ENCODE measurements at places on chromosomes 1 and 21. TPM values are rescaled to one million over a fixed set of nuclear protein-coding genes. Genes with fewer than 3 reads are reported as not detected.
A peak's percentile ranks its signal among the peaks of the same experiment; 100 is the strongest.

Gene LRRN2
- not detected for polyA plus RNA-seq

Gene LORICRIN
- polyA plus RNA-seq, result 0.03 TPM

DNA sequence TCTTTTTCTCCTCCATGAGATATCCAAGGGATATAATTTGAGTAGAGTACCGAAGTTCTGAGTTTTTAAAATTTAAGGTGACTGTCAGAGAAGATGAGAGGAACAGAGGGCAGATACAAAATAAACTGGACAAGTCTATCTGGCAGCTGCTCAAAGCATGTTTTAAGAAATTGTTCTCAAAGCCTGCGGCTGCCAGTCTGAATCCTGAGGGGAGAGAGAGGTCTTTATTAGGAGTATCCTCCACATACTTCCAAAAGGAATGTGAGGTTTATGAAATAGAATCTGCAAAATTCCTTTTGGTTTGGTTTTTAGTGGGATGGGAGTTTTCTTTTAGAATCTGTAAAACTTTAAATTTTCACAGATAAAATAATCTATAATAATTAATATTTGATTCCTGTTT lies 41.3 kb downstream of the TTC13 start:
- DNase-seq, result no peak

- no peak for DNase-seq
Observed at GRCh38 chr1:46645815-46646214, 22.3 kb downstream of the ATPAF1 start.

DNA sequence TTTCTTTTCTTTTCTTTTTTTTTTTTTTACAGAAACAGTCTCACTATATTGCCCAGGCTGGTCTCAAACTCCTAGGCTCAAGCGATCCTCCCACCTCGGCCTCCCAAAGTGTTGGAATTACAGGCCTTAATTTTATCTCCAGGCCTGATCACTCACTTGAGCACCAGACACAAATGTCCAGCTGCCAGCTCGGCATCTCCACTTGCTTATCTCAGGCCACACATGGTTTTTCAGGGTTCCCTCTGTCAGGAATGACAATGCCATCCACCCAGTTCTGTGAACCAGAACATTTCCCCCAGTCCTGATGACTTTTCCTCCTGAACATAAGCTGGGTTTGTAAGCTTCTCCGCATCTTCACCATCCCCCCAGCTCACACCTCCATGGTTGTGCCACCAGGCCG lies 44.6 kb upstream of the ZNF281 start:
- no peak for DNase-seq

DNA sequence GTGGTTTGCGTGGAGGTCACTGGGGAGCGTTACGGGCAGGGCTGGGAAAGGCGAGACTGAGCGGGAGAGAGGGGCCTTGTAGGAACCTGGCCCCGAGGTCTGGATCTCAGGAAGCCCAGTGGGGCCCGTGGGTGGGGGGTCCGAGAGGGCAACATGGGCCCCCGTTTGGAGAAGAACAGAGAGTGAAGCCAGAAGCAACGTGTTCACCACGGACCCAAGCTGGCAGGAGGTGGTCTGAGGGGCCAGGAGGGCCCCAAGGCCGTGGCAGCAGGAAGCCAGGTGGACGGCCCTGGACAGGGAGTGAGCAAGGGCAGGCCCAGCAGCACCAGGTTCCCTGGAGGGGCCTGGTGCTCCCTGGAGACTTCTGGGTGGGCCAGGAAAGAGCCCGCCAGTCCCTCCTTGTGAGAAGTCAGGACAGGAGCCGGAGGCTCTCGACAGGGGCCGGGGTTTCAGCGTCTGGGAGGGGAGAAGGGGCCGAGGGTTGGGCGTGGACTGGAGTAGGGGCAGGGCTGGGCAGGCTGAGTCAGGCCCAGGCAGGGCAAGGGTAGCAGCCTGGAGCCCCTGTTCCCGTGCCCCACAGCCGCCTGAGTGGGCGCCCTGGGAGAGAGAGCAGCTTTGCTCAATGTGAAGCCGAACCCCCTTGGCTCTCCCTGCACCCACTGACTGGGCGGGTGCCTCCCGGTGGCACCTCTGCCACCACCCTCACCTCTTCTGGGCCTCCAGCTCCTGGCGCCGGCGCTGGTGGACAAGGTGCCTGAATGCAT lies 33.5 kb downstream of the CFAP74 start:
- no peak for DNase-seq

DNA sequence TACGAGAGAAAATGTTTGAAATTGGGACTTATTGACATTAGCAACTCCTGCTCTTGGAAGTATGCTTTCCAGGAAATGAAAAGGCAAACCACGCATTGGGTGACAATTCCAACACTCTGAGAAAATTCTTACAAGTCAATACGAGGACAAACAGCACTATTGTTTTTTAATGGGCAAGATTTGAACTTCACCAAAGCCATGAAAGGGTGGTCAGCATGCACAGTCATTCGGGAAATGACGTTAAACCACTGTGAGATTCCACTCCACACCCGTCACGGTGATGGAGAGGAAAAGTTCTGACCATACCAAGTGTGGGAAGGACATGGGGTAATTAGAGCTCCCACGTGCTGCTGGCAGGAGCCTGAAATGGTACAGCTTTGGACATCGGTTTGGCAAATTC lies 12.2 kb upstream of the PRXL2B start:
- no peak for DNase-seq

DNA sequence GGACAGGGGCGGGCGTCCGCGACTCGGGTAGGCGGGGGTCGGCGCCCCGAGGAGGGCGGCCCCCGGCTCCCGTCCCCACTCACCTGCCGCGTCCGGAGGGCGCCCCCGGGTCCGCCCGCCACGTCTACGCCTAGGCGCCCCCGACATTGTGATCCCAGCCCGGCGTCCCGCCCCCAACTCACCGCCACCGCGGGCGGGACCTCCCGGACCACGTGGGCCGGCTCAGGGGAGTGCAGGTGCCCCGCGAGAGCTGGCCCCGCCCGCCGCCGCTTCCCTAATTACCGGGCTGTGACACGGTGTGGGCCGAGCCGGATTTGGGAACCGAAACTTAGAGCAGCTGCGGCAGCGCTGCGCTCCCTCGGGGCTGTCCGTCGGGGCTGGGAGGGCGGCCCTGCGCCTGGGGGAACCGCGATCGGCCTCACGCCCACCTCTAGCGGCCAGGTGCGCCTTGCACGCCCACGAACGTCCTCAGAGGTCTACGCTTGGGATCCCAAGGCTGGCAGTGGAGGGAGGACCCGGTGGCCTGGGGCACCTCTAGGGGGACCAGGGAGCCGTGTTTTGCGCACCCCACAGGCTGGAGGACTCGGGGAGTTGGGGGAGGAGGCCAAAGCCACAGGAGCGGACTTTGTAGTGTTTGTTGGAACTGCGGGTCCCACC lies 521 bp upstream of the NADK start:
- peak; percentile 49 for DNase-seq

DNA sequence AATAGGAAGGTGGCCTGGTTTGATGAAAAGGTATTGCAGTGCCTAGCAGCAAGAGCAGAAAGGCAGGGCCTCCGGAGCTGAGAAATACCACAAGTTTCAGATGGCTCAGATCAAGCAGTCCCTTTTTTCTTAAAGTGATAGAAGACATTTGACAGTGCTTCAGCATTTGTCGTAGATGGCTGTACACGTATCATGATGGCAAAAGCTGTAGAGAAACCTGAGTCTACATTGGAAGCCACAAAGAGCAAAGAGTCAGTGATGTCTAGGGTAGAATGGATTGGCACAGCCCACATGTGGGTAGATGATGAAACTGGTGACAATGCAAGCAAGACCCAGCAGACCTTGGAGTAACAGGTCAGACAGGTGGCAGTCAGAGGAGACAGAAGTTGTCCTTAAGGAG lies 101.3 kb upstream of the ARTN start:
- no peak for DNase-seq

DNA sequence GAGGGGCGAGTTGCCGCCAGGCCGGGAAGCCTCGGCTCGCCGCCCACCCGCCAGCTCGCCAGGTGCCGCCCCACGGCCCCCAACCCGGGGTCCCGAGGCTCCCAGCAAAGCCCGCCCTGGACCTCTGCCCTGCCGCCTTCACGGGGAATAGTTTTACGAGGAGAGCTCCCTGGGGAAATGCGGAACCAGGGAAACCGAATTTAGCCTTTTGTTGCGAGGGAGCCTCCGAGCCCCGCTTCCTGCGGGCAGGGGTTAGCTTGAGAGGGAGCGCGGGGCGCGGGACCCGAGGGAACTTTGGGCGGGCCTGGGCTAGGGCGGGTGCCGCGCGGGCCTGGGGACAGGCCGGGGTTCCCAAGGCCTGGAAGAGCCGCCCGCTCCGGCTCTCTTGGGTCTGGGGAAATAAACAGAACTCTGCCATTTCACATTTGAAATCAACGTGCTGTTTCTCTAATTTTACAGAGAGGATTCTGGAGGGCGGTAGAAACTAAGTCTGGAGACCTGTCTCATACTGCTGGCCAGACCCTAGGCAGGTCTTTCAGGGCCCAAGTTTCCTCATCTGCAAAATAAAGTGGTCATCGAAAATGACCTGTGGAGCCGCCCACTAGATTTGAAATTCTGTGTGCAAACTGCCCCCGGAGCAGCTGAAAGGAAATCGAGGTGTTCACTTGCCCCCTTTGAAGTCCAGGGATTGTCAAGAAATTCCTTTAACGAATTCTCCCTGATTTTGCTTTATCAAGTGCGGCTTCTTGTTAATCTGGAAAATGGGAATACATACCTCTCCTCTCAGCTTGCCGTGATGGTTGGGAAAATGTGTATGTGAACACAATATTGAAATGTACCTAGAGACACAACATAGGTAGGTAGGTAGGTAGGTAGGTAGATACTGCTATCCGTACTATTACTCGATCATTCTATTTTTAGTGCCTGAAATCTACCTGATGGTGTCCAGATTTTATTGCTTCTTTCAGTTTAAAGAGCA lies 749 bp upstream of the GLUL start:
- peak; percentile 20 for DNase-seq
